Neural progenitor cell (in vitro differentiated cells): ENCODE measurements at places on chromosomes 1 and 21. TPM values are rescaled to one million over a fixed set of nuclear protein-coding genes. Genes with fewer than 3 reads are reported as not detected.
A peak's percentile ranks its signal among the peaks of the same experiment; 100 is the strongest.

LCE1B gene
- not detected in 2 replicates for total RNA-seq

FCAMR gene
- not detected in 2 replicates for total RNA-seq

ERICH3 gene
- total RNA-seq: 0.03 TPM in 1 of 2 replicates, not detected in the other

CFAP141 gene
- not detected in 2 replicates for total RNA-seq

ATP1A2 gene
- total RNA-seq: 88.6 and 154 TPM in 2 replicates

PDZK1 gene
- 0.28 and 0.50 TPM in 2 replicates for total RNA-seq

TMEM234 gene
- total RNA-seq: 6.0 and 13.7 TPM in 2 replicates

ESPN gene
- 7.1 and 11.0 TPM in 2 replicates for total RNA-seq

GRCh38 chr21:38726482-38726881 lies 79.2 kb upstream of the ETS2 start:
- H3K36me3 ChIP-seq: no peaks in the 10 kb centered on the region
- peaks cover 1% of the 10 kb centered on the region for H3K4me1 ChIP-seq
- H3K27me3 ChIP-seq: no peaks in the 10 kb centered on the region

DNA sequence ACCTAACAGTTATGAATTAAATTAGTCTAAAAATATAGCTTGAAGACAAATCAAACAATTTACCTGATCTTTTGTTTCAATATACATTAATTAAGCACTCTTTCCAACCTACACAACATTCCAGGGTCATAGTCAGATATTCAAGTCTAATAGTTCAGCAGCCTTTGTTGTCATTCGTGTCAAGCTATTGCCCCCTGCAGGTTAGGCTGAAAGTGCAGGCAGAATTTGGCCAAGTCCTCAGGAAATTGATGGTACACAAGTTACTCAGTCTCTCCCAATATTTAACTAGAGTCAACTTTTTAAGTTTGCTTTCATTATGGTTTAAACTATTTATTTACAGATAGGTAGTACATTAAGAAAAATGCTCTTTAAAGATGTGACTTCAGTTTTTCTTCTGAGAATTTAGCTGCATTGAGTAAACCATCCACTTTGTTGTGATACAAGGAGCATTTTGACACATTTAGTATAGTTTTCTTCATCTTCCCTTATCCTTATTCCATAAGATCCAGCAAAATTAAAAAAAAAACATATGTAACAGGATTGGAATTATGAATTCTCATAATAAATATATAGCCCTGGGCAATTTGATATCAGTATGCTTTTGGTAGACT lies 130.3 kb upstream of the DPYD start:
- peaks cover 85% of the 10 kb centered on the region for H3K27me3 ChIP-seq
- peak; percentile 82 for DNase-seq
- H3K36me3 ChIP-seq: no peaks in the 10 kb centered on the region
- peaks cover 8% of the 10 kb centered on the region for H3K4me1 ChIP-seq

DNA sequence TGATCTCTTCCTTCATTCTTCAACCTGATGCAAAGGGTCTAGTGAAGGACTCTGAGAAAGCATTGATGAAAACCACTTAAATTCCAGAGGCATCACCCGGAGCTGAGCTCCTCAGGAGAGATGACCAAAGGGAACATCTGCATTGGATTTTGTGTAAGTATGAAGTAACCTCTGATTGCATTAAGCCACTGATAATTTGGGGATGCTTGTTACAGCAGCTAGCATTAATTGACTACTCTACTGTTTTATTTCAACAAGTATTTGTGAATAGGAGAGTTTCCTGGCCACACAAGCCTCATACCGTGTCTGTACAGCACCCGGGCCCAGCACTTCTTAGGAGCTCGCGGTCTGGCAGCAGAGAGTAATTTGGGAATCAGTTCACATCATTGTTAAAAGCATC lies 250.7 kb upstream of the POU3F1 start:
- no peaks in the 10 kb centered on the region for H3K36me3 ChIP-seq
- DNase-seq: no peak
- H3K27ac ChIP-seq: no peak overlapping the region
- H3K4me1 ChIP-seq: peaks cover 15% of the 10 kb centered on the region
- H3K27me3 ChIP-seq: no peaks in the 10 kb centered on the region

- H3K36me3 ChIP-seq: peaks cover 35% of the 10 kb centered on the region
- peak; percentile 51 for DNase-seq
- H3K27me3 ChIP-seq: no peaks in the 10 kb centered on the region
- H3K4me1 ChIP-seq: no peaks in the 10 kb centered on the region
- H3K27ac ChIP-seq: no peak overlapping the region
Measured at GRCh38 chr1:55143684-55144083, 71.5 kb downstream of the USP24 start.

- DNase-seq: no peak
- H3K27ac ChIP-seq: no peak overlapping the region
- H3K36me3 ChIP-seq: no peaks in the 10 kb centered on the region
- no peaks in the 10 kb centered on the region for H3K27me3 ChIP-seq
- H3K4me3 ChIP-seq: no peak overlapping the region
Measured at GRCh38 chr21:21179619-21180298, 181.6 kb downstream of the NCAM2 start.

DNA sequence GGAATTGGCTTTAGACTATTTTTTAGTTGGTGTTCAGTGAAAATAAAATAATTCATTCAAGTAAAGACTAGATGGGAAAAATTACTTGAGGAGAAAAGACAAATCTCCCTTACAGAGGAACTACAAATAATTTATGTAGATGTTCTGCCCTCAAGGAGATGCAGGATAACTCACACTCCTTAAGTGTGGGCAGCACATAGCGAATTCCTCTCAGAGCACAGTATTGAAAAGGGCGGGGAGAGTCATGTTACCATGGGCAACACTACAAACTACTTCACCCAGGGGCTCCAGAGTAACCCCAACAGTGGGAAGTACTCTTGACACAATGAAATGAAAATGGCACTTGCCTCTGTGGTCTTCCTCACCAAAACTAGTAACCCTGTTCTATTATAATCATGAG lies 20.6 kb upstream of the LAMC2 start:
- no peak overlapping the region for H3K4me3 ChIP-seq
- H3K27ac ChIP-seq: no peak overlapping the region

GRCh38 chr1:69824932-69825331 lies 257.2 kb downstream of the LRRC7 start:
- H3K4me3 ChIP-seq: no peak overlapping the region
- no peak for DNase-seq
- no peaks in the 10 kb centered on the region for H3K36me3 ChIP-seq
- no peak overlapping the region for H3K27ac ChIP-seq
- H3K4me1 ChIP-seq: no peaks in the 10 kb centered on the region

GRCh38 chr1:183432548-183432875 lies 14.3 kb upstream of the NMNAT2 start:
- DNase-seq: no peak
- H3K36me3 ChIP-seq: no peaks in the 10 kb centered on the region
- no peak overlapping the region for H3K4me3 ChIP-seq
- no peak overlapping the region for H3K27ac ChIP-seq
- H3K27me3 ChIP-seq: no peaks in the 10 kb centered on the region

- no peaks in the 10 kb centered on the region for H3K36me3 ChIP-seq
- H3K4me1 ChIP-seq: no peaks in the 10 kb centered on the region
- no peak for DNase-seq
- H3K4me3 ChIP-seq: no peak overlapping the region
- H3K27me3 ChIP-seq: peaks cover 10% of the 10 kb centered on the region
- no peak overlapping the region for H3K27ac ChIP-seq
Measured at GRCh38 chr1:11470912-11471311, 8.0 kb upstream of the DISP3 start.

DNA sequence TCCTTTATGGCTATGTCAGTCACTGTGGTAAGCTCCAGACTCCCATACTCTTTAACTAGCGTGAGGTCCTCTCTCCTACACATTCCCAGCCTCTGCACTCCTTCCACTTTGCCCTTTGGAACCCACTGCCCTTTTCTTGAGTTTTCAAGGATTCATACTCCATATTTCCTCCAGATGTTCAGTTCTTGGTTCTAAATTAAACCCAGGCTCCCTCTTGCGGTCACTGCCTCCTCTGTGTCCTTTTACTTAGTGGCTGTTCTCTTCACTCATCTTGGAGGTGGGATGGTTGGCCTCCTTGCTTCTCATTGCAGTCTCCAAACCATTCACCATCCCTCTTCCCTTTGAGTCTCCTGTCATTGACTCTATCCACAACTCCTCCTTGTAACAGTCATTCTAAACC lies 208.1 kb downstream of the TGFB2 start:
- H3K4me3 ChIP-seq: no peak overlapping the region
- no peaks in the 10 kb centered on the region for H3K27me3 ChIP-seq
- H3K36me3 ChIP-seq: no peaks in the 10 kb centered on the region
- no peak for DNase-seq
- no peaks in the 10 kb centered on the region for H3K4me1 ChIP-seq

DNA sequence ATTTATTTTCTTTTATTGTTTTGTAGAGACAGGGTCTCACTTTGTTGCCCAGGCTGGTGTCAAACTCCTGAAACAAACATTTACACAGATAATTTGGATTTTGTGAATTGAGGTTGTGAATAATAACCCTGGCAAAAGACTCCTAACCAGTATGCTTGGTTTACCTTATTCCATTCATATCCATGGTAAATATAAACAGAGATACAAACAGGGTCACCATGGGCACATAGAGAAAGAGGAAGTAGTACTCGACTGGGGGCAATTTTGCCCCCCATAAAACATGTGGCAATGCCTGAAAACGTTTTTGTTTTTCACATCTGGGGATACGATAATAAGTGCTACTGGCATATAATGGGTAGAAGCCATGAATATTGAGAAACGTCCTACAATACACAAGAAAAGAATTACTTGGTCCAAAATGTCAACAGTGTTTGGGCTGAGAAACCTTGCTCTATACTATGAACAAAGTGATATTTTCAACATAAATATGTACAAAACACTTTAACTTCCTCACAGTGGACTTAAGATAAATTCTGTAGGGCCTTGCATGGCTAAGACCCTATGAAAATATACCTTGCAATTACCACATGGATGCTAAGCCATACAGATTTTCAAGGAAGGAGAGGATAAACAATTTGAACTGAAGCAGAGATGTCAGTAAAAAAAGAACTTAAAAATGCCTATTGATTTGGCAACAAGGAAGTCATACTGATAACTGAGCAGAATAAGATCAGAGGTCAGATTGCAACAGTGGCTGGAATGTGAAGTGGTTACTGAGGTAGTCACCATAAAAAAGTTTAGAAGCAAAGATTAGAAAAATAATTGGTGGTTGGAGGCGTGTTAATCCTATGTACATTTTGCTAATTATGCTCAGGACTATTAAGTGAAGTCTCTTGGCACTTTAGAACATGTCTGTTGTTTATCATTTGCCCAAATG lies 27.4 kb upstream of the ASPM start:
- peaks cover 26% of the 10 kb centered on the region for H3K36me3 ChIP-seq
- H3K4me3 ChIP-seq: no peak overlapping the region
- H3K27me3 ChIP-seq: no peaks in the 10 kb centered on the region
- H3K4me1 ChIP-seq: no peaks in the 10 kb centered on the region
- no peak for DNase-seq

DNA sequence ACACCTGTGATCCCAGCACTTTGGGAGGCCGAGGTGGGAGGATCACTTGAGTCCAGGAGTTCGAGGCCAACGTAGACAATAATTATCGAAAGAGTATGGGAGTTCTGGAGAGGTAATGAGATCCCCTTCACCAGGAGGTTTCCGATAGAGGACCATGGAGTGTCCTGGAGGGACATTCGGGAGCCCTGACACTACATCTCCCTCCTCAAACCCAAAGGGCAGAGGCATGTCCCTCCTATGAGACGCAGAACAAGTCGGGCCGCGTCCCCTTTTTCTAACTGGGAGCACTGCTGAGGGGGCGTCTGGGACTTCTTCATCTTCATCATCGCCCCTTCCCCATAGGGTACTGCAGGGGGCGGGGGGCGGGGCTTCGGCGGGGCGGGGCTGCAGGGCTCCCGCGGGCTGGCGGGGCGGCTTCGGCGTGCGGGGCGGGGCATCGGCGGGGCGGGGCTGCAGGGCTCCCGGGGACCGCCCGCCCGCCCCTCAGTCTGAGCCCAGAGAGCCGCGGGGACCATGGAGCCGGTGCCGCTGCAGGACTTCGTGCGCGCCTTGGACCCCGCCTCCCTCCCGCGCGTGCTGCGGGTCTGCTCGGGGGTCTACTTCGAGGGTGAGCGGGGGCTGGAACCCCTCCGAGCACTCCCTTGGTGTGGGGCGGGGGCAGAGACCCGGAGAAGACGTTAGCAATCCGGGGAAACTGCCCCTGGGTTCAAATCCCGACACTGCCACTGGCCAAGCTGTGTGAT lies at the start of gene THEMIS2:
Gene THEMIS2, plus strand, starts transcription at position 486 of the 743 bp plus-strand sequence. Its CDS starts 28 bp downstream, at position 514.
- no peaks in the 10 kb centered on the region for H3K36me3 ChIP-seq
- peaks cover 13% of the 10 kb centered on the region for H3K27me3 ChIP-seq
- H3K4me1 ChIP-seq: no peaks in the 10 kb centered on the region
- peak; percentile 89 for DNase-seq

GRCh38 chr1:42904434-42904833 lies 54.2 kb downstream of the SLC2A1 start:
- H3K27me3 ChIP-seq: no peaks in the 10 kb centered on the region
- H3K4me1 ChIP-seq: peaks cover 5% of the 10 kb centered on the region
- no peak overlapping the region for H3K4me3 ChIP-seq
- H3K27ac ChIP-seq: no peak overlapping the region
- no peaks in the 10 kb centered on the region for H3K36me3 ChIP-seq

GRCh38 chr1:186465946-186466345 lies 5.0 kb upstream of the PDC start:
- H3K4me1 ChIP-seq: no peaks in the 10 kb centered on the region
- no peaks in the 10 kb centered on the region for H3K36me3 ChIP-seq
- no peak overlapping the region for H3K27ac ChIP-seq
- H3K27me3 ChIP-seq: no peaks in the 10 kb centered on the region

- peaks cover 9% of the 10 kb centered on the region for H3K4me1 ChIP-seq
- no peaks in the 10 kb centered on the region for H3K36me3 ChIP-seq
Measured at GRCh38 chr1:36328713-36329112, 5.3 kb upstream of the EVA1B start.

DNA sequence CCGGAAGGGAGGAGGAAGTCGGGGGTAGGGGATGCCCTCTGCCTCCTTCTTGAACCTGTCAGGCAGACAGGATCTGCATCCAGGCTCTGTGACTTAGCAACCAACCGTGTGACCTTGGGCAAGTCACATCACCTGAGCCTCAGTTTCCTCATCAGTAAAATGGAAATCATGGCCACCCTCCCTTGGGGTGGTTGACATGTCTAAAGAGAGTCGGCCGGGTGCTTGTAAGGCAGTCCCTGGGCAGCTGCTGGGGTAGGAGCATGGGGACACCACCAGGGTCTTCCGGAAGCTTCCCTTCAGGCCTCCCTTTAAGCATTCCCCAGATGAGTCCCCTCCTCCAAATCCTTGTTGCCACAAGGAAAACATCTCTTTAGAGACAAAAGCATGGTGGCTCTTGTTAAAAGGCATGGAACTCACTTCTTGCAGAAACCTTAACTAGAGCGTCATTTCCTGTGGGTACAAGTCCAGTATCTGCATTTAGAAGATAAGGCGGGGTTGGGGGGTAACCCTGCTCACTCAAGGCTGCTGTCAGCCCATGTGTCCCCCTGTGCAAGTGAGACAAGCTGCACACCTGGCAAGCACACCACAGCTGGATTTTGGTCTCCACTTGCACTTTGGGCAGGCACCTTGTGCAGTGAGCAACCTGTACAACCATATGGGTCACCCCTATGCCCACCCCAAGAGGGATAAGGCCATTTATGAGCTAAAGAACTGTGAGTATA lies 10.4 kb downstream of the CLCNKB start:
- no peaks in the 10 kb centered on the region for H3K36me3 ChIP-seq
- H3K4me3 ChIP-seq: no peak overlapping the region
- H3K4me1 ChIP-seq: peaks cover 8% of the 10 kb centered on the region
- H3K27me3 ChIP-seq: no peaks in the 10 kb centered on the region
- no peak for DNase-seq
- no peak overlapping the region for H3K27ac ChIP-seq
